GM18507 (cell line): ENCODE measurements at places on chromosomes 3 and 15.

DNA sequence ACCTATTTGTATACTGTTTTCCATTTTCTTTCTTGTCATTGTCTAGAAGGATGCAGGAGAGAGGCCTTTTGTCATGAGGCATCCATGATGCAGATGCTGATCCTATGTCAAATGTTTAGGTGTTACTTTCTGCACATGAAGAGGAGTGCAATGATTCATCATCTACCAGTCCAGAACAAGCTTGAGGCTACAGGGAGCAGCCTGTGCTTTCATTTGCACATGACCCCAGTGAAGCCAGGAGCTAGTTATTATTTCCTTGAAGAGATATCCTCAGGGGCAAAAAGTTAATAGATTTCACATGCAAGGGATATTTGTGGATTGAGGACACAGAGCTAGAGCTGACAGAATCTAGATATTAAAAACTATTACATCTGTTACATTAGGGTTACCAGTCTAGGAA lies 204.4 kb upstream of the TGFBR2 start:
- no peak for DNase-seq

GRCh38 chr3:158205994-158206393 lies 96.1 kb downstream of the RSRC1 start:
- no peak for DNase-seq

DNA sequence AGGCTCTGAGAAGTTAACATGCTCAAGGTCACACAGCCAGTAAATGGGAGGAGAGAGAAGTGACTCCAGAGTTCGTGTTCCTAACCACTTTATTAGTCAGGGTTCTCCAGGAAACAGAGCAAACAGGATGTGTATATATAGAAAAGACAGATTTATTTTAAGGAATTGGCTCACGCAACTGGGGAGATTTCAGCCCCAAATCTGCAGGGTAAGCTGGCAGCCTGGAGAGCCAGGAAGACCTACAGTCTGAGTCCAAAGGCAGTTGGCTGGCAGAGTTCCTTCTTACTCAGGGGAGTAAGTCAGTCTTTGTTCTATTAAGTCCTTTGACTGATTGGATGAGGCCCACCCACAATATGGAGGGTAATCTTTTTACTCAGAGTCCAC lies 118.2 kb upstream of the PROK2 start:
- DNase-seq, result no peak

DNA sequence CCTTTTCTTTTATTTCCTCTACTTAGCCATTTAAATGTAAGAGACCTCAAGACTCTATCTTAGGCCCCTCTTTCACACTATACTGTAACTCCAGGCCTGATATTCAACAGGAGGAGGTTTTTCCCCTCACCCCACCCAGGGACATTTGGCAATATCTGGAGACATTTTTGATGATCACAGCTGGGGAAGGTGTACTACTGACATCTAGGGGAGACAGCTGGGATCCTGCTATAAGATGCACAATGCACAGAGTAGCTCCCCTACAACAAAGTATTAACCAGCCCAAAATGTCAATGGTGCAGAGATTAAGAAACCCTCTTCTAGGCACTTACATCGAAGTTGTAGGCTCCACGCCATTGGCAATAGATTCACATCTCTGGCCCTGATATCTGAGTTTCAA lies 517.5 kb upstream of the UBE2E2 start:
- no peak for DNase-seq

DNA sequence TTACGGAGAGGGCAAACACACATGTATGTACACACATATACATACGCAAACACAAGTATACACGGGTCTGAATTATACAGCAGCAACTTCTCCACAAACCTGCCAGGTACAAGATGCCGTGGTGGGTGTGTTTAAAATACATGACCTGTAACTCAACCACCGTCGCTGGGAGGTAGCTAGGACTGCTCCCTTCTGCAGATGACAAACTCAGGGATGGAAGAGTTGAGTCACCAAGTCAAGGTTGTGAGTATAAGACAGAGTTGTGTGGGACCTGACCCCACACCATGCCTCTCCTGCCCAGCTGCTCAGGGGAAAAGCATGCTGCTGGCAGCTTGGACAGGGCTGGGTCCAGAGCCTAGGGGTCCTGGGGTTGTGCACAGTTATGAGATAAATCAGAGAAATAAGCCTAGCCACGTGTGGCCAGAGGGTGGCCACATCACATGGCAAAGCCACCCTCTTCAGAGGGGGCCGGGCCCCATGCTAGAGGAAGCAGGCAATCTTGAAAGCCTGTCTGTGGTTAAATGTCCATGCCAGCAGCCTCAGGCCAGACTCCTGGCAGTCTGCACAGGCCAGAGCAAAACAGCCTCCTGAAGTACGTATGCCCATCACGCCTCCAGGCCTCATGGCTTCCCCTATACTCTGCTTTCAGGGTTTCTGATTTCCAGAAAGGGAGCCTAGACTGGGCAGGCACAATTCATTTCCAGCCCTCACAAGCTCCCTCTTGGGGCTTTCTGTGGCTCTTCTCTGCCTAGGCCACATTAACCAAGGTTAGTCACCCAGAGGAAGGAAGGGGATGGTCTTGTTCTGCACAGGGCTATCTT lies 107.7 kb upstream of the RPL32 start:
- peak; percentile 38 for DNase-seq

- DNase-seq, result no peak
These were observed 5.6 kb downstream of the PRTG start for GRCh38 chr15:55737373-55737772.

DNA sequence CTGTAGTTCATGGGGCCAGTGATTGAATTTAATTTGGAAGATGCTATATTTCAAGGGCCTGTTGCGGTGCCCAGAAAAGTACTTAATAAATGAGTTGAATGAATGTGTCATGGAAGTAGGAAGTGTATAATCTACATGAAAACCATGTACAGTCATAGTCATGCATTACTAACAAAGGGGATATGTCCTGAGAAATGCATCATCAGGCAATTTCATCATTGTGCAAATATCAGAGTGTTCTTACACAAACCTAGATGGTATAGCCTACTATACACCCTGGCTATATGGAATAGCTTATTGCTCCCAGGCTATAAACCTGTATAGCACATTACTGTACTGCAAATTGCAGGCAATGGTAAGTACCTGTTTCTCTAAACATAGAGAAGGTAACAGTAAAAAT lies 10.7 kb upstream of the MYO5C start:
- DNase-seq, result no peak

DNA sequence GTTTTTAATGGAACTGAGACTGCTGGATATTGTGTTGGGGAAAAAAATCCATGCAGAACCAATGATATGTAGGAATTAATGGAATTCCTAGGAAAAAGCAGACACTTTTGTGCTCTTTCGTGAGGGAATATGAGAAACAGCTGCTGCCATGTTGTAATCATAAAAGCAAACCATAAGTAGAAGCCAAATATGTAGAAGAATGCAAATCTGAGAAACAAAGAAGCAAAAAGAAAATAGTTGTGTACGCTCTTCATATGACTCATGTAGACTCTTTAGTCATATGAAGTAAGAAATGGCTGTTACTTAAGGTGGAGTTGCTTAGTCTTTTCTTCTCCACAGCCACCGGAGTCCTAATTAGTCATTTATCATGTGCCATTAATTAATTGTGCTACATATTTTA lies 298.6 kb upstream of the ZNF717 start:
- DNase-seq, result no peak
